ENCODE measurements at places on chromosomes 12 and 14.
A peak's percentile ranks its signal among the peaks of the same experiment; 100 is the strongest.

DNA sequence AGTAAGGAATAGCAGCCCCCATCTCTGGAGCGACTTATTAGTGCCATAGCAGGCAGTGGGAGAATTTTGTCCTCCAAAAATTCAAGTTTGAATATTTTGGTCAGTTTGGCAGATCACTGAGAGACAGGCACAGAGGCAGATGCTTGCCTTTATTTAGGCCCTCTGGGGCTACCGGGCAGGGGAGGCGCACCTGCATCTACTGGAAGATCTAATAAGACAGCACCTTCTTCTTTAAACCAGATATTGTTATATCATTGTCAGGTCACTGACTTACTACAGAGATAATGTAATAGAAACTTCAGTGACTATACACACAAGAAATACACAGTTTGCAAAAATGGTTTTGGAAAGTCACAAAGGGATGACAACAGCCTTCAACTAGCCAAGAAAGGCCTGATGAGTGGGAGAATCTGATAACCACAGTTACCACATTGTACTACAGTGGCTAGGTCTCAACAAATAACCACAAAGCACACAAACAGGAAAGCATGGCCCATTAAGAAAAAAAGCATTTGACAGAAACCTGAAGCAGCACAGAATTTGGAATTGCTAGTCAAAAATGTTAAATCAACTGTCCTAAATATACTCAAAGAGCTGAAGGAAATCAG lies 56.8 kb downstream of the CDK17 start:
- DNase-seq, result no peak

DNA sequence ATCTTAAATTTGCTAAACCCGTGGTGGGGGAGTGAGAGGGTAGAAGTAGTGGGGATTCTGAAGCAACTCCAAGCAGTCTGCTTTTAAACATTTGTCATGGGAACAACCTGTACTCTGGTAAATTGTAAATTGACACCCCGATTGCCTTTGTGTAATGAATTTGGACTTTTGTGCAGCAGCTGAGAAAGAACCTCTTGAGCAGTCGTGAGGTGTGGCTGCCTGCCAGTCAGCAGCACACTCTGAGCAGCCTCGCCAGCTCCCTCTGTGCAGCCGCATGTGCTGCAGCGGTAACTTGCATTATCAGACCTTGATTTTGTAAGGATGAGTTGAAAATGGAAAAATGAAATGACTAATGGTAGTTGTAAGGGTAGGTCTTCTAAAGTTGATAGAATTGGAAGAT lies 74.3 kb downstream of the SUSD6 start:
- peak; percentile 22 for DNase-seq

- DNase-seq, result no peak
Observed at GRCh38 chr14:60348211-60348610, 99.2 kb downstream of the PPM1A start.

GRCh38 chr12:30782316-30783173 lies 27.8 kb upstream of the CAPRIN2 start:
- no peak for DNase-seq

- no peak for DNase-seq
Observed at GRCh38 chr14:89085737-89086382, 261.4 kb downstream of the TTC8 start.

DNA sequence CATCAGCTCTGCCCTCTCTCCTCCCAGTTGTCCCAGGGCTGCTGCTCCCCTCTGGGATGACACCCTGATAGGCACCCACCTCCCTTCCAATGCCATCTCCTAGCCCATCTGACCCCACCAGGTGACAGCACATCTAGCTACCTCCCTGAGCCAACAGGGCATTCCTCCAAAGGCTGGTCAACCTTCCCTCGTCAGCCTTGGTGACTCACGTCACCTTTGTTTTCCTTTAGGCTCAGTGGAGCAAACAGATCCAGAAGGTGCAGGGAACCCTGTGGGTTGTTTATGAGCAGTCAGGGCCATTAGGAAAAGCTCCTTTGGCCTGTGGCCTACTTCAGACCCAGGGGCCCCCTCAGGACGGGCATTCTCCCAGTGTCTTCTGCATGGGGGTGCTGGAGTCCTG lies 32.4 kb downstream of the PIGH start:
- no peak for DNase-seq

- DNase-seq, result no peak
Observed at GRCh38 chr12:51864833-51865670, 16.5 kb upstream of the FIGNL2 start.

DNA sequence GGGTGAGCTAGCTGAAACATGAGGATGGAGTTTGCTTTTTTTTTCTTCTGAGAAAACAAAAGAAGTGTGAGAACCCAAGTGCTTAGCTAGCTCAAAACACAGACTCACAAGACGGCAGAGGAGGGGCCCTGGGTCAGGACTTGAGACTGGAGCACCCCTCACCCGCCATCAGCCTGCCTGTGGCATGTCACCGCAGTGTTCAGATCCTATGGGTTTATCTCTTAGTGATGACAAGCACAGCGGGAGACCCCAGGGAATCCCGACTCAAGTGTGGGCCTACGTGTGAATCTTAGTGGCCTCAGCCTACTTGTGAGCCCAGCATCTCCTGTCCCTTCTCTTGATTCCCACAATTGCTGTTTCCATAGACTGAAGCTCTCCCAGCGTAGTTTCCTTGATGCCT lies 22.9 kb downstream of the DYRK4 start:
- no peak for DNase-seq

DNA sequence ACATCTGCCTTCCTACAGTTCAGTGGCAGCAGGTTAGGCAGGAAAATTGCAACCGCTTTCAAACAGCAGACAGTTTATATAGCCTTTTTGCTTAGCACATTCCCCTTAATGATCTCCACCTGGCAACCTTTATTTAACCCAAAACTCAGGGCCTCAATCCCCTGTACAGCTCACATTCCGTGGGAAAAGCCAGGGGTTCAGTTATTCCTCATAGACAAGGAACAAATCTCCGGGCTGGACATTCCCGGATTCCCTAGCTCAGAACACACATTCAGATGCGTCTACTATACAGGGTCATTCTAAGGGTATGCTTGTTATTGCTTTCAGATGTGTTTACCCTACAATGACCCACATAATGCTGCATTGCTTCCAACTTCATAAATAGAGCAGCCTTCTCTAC lies 73.8 kb upstream of the DCN start:
- DNase-seq, result no peak

DNA sequence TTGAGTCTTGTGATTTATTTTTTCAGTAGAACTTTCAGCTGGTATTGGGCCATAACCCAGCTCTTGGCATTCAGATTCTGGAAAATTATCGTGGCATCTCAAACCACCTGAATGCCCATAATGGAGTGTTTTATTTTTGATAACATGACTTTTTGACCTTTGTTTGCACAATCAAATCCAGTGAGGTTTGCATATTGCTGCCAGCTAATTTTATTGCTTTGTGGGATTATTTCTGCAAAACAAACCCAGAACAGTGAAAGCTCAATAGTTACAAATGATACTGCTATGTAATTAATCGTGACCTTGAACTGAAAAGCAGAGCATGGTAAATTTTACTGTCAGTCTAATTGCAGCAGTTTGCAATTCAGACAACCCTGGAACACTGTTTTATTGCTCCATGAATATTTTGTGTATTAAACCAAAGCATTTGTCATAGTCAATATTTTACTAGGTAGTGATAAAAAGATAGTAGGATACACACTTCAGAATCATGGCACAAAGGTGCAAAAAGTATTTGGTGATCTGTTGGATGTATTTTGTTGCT lies 255.2 kb upstream of the NAV3 start:
- DNase-seq, result no peak

GRCh38 chr12:109116611-109116949 lies 193 bp downstream of the ACACB start:
- no peak for DNase-seq

DNA sequence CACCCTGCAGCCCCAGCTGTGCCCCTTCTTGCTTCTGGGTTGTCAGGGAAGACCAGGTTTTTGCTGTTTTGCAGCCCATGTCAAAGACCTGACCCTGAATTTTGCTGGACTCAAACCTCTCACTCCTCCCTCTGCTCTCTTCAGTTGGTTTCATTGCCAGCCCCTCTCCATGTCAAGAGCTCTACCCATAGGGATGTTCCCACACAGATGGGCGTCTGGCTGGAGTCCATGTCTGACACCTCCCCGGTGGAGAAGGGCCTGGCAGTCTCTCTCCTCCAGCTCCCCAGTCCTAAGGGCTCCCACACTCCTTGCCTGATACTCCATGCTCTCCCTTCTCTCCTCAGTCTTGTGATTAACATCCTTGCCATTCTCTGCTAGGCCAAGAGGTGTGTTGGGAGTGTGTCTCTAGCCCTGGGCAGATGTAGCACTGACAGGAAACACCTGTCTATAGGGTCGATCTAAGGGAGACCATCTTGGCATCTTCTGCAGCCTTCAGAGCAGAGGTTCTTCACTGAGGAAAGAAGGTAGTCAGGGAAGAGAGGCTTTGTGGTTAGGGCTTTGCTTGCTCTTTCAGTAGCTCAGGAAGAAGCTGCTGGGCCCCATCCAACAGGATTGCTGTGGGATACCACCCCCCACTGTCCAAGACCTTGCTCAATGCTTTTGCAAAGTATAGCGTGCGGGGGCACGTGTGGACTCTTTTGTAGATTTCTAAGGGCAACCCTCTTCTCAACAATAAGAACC lies 4.7 kb downstream of the ASIC1 start:
- DNase-seq, result no peak

GRCh38 chr14:36604757-36605505 lies 22.5 kb upstream of the NKX2-8 start:
- peak; percentile 33 for DNase-seq

DNA sequence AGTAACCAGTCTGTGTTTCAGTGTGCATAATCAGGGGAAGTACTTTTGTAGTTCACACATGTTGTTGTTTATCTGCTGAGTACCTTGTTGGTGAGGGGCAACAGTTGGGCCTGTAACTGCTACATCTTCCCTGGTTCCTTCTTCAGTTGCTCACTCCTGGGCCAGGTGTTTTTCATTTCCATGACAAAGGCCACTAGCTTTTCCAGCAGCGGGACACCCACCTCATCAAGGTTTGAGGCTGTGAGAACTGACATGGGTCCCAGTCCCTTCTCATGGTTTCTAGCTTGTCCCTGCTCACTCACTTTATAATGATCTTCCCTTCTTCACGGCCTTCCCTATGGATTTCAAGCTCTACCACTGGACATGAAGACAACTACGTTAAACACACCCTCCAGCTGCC lies 1.5 kb upstream of the NOXRED1 start:
- DNase-seq, result no peak

- DNase-seq, result no peak
Observed at GRCh38 chr12:115146453-115146852, 462.5 kb upstream of the TBX3 start.

GRCh38 chr14:101827286-101827685 lies 65.8 kb downstream of the PPP2R5C start:
- no peak for DNase-seq

GRCh38 chr12:70849265-70849960 lies 71.1 kb downstream of the PTPRR start:
- DNase-seq, result no peak

DNA sequence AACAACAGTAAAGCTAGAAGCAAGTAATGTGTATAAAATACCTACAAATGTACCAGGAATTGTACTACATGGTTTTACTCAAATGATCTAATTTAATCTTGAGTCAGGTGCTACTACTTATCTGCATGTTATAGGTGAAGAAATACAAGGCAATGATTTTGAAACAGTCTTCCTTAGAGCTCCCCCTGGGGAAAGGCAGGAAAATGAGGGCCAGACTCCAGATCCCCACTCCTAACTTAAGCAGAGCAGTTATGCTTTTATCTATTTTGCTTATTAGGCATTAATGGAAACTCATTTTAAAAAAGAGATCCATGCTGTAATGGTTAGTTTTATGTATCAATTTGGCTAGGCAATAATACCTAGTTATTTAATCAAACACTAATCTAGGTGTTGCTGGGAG lies 109.3 kb upstream of the CPSF6 start:
- DNase-seq, result no peak

DNA sequence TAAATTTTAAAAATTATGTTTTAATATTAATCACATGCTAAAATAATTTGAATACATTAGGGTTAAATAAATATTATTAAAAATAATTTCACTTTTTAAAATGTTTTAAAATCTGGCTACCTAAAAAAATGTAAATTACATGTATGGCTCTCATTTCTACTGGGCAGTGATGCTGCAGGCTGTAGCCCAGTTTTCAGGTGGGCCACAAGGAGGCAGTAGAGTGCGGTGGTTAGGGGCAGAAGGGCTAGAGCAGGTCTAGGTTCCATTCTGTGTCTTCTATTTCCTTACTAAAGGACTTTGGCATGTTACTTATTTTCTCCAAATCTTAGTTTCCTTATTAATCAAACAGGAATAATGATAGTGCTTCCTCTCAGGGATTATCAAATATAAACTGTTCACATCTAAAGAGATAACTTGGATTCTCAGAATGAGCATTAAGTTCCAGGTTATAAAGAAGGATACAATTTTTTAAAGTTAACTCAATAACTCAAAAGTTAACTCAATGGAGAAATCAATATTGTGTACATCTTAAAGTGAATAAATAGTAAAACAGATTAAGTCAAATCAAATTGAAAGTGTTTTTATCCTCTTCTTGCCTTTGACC lies 54.9 kb upstream of the OVCH1 start:
- peak; percentile 66 for DNase-seq

GRCh38 chr12:106487664-106488063 lies 95.1 kb upstream of the RFX4 start:
- no peak for DNase-seq

- DNase-seq, result no peak
Observed at GRCh38 chr12:94783862-94784261, 133.5 kb upstream of the TMCC3 start.

DNA sequence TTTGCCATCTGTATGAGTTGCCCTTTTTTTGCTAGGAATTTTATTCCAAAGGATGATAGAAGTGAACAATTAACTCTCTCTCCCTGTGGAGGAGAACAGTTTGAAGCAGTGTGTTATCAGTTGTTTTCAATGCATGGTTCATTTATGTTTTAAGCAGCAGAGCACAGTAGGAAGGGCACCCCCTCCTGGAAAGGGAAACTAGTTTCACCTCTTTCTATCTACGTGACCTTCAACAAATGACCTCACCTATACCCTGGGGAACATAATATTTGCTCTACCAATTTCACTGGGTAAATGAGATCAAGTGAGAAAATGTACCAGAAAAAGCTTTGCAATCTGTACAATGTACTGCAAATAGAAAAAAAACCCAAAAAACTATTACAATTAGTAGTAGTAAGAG lies 5.4 kb upstream of the DCP1B start:
- DNase-seq, result no peak

DNA sequence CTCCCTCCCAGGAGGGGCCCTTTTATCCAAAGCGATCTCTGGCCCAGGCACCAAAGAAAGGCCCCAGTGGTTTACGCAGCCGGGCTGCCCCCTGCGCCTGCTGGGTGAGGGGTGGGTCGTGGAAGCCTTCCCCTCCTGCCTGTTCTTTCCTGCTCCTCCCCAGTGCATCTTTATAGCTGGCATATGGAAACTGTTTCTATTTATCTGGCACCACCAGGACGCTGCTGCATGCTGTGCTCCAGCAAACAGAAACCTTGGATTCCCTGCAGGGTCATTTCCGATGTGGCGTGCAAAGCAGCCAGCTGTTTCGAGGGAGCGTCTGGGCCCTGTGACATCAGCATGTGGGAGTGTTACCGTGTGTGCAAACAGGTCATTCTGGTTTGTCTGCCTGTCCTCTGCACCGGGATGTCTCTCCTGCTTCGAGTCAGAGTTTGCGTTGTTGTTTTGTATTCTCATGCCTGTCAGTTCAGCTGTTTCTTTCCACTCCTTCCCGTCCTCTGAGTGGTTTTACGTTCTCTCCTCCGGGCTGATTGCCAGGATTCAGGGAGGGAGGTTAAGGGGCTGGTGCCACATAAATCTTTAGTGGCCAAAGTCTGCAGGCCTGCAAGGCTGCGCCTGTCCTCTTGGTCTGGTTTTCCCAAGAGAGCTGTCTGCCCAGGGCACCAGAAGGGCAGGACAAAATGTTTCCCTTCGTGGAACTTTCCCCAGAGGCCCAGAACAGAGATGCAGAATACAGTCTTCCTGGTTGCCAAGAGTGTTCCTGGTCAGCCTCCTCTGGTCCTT lies 24.6 kb downstream of the TPCN1 start:
- DNase-seq, result peak; percentile 90

Measured in MG63 (cell line).